Keratinocyte (primary cell): ENCODE measurements at places on chromosomes 16 and 17.

- DNase-seq: no peak
Observed at GRCh38 chr16:49344401-49344800, 29.2 kb upstream of the C16orf78 start.

DNA sequence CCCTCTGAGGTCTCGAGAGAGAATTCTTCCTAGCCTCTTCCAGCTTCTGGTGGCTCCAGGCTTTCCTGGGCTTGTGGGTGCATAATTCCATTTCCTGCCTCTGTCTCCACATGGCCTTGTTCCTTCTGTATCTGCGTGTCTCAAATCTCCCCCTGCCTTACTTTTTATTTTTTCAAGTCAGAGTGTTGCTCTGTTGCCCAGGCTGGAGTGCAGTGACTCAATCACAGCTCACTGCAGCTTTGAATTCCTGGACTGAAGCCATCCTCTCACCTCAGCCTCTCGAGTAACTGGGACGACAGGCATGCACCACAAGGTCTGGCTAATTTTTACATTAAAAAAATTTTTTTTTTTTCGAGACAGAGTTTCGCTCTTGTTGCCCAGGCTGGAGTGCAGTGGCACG lies 120.6 kb downstream of the SHISA9 start:
- DNase-seq: no peak

DNA sequence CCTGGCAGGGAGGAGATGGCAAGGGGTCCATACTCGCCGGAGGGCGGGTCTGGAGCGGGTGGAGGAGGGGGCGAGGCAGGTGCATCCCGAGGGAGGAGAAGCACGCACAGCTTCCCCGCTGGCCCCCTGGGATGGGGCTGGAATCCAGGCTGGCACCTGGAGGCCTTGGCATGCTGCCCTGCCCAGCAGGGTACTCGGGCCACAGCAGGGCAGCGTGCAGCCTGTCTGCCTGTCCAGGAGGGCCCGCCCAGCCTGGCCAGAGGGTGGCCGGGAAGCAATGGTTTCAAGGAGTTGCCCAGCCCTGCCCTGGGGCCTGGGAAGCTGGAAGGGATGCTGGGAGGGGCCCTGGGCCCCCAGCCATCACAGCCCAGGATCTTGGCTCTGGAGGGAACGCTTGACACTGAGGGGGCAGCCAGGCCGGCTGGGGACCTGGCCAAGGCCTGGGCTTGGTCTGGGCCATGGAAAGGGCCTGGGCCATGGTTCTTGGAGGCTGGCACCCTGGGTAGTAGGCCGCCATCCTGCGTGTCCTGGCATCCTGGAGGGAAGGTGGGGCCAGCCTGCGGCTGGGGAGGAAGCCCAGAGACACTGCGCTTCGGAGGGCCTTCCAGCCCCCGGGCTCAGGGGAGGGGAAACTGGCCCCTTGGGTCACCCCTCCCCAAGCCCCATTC lies 1.1 kb downstream of the GLIS2 start:
- no peak for DNase-seq

GRCh38 chr16:53111078-53111791 lies 56.4 kb downstream of the CHD9 start:
- no peak for DNase-seq

DNA sequence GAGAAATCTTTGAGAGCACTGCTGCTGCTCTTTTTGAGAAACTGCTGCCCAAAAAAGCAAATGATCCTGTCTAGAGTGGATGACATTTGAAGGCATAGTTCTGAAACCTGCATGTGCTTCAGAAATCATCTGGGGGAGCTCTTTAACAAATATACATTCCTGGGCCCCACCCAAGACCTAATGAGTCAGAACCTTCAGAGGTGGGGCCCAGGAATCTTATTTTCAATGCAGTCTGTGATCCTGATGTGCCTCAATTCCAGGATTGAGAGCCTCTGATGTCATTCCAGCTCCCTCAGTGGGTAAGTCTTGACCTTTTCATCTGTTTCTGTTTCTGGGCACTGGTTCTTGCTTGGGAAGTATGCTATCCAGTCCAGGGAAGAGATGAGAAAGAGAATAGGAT lies 42.3 kb downstream of the HNF1B start:
- peak; percentile 59 for DNase-seq

DNA sequence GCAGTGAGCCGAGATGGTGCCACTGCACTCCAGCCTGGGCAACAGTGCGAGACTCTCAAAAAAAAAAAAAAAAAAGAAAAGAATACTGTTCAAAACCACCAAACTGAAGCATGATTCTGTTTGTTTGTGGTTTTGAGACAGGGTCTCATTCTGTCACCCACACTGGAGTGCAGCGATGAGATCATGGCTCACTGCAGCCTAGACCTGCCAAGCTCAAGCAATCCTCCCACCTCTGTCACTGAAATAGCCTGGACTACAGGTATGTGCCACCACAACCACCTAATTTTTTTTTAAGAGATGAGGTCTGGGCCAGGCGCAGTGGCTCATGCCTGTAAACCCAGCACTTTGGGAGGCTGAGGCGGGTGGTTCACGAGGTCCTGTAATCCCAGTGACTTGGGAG lies 4.3 kb downstream of the SUMO2 start:
- DNase-seq: no peak
